ENCODE measurements at places on chromosomes 6 and 20.
A peak's percentile ranks its signal among the peaks of the same experiment; 100 is the strongest.

- no peak for DNase-seq
Measured at GRCh38 chr6:118700531-118700930, 49.1 kb upstream of the CEP85L start.

DNA sequence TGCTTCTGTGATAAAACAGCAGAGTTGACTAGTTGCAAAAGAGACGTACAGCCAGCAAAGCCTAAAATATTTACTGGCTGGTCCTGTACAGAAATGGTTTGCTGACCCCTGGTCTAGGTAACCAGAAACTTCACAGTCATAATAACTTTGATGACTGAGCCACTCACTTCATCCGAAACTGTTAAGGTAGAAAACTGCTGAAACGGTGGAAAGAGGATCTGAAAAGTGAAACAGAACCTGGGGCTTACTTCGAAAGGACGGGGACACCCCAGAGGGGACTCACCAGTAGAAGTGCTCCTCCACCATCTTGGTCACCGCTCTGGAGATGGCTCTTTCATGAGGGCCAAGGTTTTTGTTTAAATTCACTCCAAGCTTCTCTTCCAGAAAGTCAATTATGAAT lies 16.4 kb downstream of the FAXC start:
- no peak for DNase-seq

- DNase-seq = peak; percentile 89
Measured at GRCh38 chr6:3990692-3991491, 88.0 kb downstream of the FAM217A start.

GRCh38 chr6:161029195-161029809 lies 37.7 kb downstream of the MAP3K4 start:
- peak; percentile 93 for DNase-seq

DNA sequence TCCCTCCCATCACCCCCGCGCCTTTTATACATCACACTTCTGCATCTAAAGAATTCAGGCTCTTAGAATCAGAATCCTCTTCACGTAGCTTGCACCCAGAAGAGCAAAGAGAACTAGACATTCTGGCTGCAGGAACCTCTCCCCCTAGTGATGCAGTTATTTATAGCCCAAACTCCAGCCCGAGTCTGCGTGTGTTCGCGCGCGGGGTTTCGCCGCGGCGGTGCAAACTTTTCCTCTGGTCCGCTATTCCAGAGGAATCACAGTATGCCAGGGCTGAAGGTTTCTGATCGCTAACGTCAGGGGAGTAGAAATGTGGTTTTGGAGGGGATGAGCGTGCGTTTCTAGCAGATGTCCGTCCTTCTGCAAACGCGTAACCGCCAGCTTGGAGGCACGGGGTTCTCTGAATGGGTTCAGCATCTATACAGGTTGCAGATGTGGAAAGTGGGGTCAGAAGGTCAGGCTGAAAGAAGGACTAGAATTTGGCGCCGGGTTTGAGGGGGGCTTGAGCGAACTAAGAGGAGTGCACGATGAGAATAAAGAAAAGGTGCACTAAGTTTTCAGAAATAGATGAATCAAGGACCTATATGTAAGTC lies 1.8 kb downstream of the EPHA7 start:
- DNase-seq = no peak

DNA sequence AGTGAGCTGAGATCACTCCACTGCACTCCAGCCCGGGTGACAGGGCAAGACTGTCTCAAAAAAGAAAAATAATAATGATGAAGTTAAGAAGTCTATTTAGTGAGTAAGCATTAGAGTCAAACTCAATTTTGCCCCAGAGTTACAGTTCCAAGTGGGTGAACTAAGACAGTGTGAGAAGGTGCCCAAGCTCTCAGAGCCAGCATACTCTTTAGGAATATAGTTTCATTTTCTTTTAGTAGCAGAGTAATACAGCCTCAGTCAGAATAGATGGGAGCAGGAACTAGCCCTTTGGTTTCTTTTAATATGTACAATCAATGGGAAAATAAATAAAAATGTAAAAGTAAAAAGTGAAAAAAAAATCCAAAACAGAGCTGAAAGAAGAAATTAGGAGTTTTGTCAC lies 87.0 kb upstream of the ADGRF1 start:
- no peak for DNase-seq

DNA sequence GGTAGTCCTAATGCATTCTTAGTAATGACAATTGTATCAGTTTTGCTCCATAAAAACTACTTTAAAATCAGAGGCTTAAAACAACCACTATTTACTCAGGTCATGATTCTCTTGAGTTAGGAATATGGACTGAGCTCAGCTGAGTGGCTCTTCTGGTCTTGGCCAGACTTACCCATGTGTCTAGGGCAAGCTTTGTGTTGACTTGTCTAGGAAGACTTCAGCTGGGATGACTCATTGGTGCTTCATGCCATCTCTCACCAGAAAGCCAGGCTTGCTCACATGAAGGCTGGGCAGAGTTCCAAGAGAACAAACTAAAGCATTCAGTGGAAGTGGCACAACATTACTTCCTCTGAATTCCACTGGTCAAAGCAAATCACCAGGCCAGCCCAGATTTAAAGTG lies 155.3 kb downstream of the DHX35 start:
- DNase-seq = peak; percentile 53

DNA sequence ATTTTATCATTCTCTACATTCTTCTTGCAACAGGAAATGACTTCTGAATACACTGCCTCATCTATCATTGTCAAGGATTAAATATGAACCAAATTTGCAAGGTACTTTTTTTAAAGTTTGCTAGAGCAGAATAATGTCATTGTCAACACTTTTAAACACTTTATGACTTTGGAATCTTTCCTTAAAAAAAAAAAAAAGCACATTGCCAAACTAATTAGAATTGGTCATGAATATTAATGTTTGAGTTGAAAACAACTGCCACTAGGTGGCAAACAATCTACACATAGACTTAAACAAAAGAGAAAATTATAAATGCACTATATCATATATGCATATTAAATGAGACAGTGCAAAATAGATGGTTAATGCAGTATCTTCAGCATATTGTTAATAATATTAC lies 32.5 kb upstream of the TMEM244 start:
- peak; percentile 49 for DNase-seq

DNA sequence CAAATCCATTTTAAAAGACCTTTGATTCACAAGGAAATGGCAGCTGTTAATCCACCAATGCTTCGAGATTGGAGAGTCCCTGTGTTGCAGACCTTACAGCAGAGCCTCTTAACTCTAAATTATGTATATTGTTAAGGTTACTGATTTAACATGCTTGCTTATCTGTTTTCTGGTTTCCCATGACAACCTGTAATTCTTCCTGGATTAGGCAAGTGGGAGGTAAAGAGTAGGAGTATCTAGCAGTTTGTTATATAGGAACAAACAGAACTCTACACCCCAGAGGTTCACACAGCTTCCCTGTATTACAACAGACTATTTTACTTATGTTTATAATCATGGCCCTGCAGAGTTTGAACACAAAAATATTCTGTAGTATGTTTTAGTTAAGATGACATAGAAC lies 39.5 kb downstream of the NKX2-4 start:
- DNase-seq = no peak

DNA sequence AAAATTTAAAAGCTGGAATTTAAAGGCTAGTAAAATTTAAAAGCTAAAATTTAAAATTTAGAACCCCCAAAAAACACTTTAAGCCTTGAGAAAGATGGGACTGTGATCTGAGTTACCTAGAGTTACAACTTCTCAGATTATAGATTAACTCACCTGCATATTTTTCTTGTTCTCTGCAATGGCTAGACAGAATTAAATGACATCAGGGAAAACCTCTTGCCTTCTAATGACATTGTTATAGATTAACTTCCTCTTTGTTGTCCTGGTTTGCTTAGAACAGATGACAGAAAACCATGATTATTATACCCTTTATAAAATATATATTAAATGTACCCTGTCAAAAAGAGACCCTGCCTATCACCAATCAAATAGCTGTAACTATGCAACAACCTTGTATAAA lies 56.4 kb downstream of the TRDN start:
- no peak for DNase-seq

DNA sequence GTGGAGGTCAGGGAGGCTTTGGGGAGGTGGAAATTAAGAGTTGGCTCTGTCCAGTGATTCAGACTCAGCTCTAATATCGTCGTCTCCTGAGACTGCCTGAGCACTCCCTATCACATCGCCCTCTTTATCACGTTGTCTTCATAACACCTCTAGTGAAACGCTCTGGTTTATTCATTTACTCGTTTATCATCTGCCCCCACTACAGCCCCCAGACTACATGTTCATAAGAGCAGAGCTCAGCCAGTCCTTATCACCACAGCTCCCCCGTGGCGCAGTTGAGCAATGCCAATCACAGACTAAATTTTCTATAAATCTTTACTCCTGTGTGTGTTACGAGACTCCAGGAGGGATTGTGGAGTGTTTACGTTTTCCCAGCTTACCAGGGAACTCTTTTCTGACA lies 316.2 kb downstream of the ADGRB3 start:
- DNase-seq = no peak

- DNase-seq = peak; percentile 49
Measured at GRCh38 chr6:126539022-126539421, 199.1 kb downstream of the CENPW start.

GRCh38 chr6:1070085-1070521 lies 241.8 kb upstream of the FOXQ1 start:
- DNase-seq = no peak

- no peak for DNase-seq
Measured at GRCh38 chr6:20328266-20328923, 73.3 kb upstream of the E2F3 start.

DNA sequence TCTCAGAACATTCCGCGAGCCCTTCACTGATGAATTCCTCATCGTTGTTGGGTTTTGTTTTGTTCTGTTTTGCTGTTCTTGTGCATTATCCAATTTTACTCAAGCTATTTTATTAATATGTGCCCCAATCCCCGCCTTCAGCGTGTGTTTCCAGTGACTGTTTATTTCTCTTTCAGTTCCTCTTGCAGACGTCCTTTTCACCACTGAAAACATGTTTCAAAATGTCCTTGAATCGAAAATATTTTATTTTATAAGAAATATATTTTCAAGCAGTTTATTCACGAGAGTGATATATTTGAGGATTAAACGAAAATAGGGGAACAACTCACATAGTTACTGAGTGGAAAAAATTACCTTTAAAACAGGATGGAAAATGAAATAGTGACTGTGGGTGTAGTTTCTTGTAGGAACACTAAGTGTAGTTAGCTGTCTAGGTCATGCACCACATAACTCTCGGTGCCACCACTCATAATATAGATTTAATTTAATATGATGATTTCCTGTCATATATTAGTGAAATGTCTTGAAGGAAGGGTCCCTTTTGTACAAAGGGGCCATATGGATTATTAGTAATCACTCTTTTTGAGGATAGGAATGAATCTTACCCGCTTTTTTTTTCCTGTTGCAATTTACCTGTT lies 45.3 kb upstream of the HDDC2 start:
- no peak for DNase-seq

- DNase-seq = peak; percentile 66
Measured at GRCh38 chr20:25341716-25342680, 48.6 kb downstream of the ABHD12 start.

- DNase-seq = no peak
Measured at GRCh38 chr6:97666889-97667288, 383.9 kb upstream of the MMS22L start.

GRCh38 chr6:40520084-40520483 lies 67.1 kb downstream of the LRFN2 start:
- no peak for DNase-seq

GRCh38 chr20:58839474-58839874 lies 11.2 kb downstream of the GNAS-AS1 start:
- peak; percentile 13 for DNase-seq

DNA sequence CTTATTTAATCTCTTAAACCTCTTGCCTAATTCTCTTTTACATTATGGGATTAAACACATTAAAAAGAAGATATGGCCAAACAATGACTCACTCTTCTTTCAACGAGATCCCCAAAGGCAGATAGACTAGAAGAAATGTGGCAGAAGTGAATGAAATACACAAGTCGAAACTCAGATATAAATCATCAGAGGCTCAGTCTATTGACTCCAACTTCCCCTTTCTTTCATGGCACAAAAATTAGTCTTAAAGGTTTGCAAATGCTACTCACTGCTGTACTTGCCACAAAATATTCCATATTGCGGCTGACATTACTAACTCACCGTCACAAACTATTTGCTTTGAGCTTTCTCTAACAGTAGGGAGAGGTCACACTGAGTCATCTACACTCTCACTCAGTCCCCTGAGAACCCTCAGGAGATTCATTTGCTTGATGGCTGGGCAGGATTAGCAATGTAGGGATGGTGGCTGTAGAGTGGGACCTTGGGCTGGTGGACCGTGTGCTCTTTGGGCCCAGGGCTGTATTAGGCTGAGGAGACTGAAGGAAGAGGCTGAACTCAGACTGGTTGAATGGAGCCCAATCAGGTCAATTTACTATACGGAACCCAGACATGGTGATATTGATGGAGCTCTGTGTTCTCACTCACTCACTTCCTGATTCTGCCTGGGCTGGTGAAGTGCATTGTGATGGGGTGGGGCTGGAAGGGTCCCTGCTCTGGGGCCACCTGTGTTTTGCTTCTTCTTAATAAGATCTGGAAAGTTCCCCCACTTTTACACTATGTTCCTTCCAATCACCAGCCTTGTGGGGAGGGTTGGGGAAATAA lies 42.8 kb upstream of the UBR2 start:
- peak; percentile 81 for DNase-seq
